ENCODE measurements at places on chromosomes 2 and 18. TPM values are rescaled to one million over a fixed set of nuclear protein-coding genes. Genes with fewer than 3 reads are reported as not detected.

The DNAH7 gene
- 0.13 TPM for total RNA-seq

The IL18R1 gene
- total RNA-seq, result 6.4 TPM

The ARHGAP25 gene
- total RNA-seq, result 3.0 TPM

The FSHR gene
- not detected for total RNA-seq

The DCC gene
- total RNA-seq, result not detected

The SULT1C4 gene
- total RNA-seq, result 4.7 TPM

The TMEM198 gene
- total RNA-seq, result not detected

The GLI2 gene
- 0.13 TPM for total RNA-seq

The CD8B gene
- total RNA-seq, result not detected

The RAD51AP2 gene
- total RNA-seq, result not detected

The LINC00305 gene
- not detected for total RNA-seq

The GAD1 gene
- 0.14 TPM for total RNA-seq

The PAX8 gene
- 0.13 TPM for total RNA-seq

The LRRFIP1 gene
- 209 TPM for total RNA-seq

The SERPINE2 gene
- total RNA-seq, result 7.8 TPM

The LOXHD1 gene
- not detected for total RNA-seq

The RGPD4 gene
- total RNA-seq, result not detected

The ALKAL2 gene
- not detected for total RNA-seq

Data from thoracic aorta endothelial cell (primary cell).